KG1 (cell line): ENCODE measurements at places on chromosomes 6 and 20.

GRCh38 chr6:163741743-163742363 is 327.3 kb downstream of the QKI start:
- no peak for DNase-seq

- no peak for DNase-seq
Observed at GRCh38 chr6:13302291-13302690, 26.0 kb downstream of the TBC1D7 start.

- DNase-seq = no peak
Observed at GRCh38 chr6:108365478-108365877, 70.6 kb downstream of the AFG1L start.

DNA sequence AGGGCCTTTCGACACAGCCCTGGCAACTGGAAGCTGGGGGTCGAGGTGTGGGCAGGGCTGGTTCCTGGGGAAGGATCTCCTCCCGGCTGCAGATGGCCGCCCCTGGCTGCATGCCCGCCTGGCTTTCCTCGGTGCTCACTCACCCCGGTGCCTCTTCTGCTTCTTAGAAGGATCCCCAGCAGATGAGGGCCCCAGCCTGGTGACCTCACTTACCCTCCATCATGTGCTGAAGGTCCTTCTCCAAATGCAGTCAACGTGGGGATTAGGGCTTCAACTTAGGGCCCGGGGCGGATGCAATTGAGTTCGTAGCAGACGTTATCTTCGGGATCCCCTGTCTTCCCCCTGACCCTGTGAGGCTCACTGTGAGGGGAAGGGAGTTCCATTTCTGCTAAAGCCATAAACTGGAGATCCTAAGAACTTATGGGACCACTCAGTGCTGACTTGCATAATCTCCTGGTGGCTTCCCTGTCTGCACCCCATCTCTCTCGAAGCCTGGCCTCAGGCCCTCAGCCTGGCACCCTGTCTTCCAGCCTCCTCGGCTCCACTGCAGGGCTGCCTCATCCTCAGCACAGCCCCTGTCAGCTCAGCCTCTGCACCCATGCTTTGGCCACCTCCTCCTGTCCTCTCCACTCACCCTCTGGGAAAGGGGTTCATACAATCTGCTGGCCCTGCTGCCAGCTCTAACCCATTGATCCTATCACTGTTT is 92.6 kb downstream of the THBS2 start:
- no peak for DNase-seq

GRCh38 chr6:151154418-151154817 is 85.3 kb upstream of the AKAP12 start:
- DNase-seq = no peak

- no peak for DNase-seq
Observed at GRCh38 chr6:5499644-5500306, 238.5 kb downstream of the FARS2 start.

GRCh38 chr6:10351791-10352190 is 63.1 kb downstream of the TFAP2A start:
- no peak for DNase-seq

DNA sequence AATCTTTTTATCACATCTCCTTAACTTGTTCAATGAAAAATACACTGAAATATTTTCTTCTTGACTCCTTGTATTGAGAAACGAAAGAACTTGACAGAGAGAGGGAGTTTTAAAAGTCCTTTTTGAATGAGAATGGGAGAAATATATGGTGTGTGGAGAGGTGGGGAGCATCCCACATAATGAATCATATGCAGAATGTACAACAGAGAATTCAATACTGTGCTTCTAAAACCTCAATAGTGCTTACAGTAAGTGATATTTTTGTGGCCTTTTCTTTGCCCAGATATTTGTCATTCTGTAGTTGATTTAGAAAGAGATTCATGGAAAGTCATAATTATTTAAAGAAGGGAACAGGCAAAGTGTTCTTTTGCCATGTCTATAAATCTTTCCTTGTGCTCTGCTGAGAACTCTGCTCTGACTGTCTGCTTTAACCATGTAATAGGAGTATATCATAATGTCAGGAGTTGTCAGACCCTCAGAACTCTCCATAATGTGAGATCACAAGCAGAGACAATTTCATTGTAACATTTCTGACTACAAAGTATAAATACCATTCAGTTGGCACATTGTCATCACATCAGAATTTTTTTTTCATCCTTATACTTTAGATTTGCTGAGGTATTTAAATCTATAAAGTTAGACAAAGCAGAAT is 32.8 kb upstream of the HS3ST5 start:
- no peak for DNase-seq

- no peak for DNase-seq
Observed at GRCh38 chr6:40328986-40329545, 258.1 kb downstream of the LRFN2 start.

DNA sequence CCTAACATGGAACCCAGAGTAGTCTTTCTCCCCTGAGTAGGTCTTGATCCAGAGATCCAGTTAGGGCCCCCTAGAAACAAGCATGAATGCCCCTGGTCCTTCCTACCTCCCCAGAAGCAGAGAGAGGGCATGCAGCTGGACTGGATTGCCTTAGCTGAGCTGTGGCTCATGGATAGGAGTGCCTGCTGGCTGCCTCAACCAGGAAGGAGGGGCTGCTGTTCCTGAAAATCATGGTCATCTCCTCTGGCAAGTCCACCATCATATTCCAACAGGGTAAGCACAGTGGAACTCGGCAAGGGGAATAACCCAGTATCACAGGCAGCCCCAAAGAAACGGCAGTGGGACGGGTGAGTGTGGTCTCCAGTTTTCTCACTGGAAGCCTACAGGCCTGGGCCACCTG is 53.1 kb upstream of the ENTPD6 start:
- DNase-seq = no peak

- no peak for DNase-seq
Observed at GRCh38 chr6:149503872-149504271, 19.1 kb upstream of the ZC3H12D start.

DNA sequence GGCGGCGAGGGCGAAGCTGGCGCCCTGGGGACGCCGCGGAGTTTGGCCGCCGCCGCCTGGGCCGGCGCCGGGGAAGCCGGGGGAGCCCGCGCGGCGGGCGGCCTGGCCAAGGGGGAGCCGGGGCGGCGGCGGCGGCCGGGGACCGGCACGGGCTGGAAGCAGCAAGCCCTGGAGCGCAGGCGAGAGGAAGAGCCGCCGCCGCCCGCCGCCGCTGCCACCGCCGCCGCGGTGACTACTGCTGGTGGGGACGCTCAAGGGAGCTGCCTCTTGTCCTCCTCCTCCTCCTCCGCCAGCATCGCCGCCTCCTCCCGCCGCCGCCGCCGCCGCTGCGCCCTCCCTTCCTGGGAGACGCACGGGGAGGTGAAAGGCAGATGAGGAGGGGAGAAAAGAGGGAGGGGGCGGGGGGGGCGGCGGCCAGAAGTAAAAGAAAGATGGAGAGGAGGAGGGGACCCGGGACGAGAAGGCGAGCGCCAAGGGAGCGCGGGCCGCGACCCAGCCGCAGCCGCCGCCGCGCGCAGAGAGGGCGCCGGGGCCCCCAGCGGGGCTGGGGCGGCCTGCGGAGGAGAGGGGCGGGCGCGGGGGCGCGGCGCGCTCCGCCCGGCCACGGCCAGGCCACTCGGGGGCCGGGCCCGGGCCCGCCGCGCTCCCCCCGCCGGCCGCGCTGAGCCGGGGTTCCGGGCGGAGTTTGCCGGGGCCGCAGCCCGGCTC is 846 bp downstream of the PDE10A start:
- no peak for DNase-seq

DNA sequence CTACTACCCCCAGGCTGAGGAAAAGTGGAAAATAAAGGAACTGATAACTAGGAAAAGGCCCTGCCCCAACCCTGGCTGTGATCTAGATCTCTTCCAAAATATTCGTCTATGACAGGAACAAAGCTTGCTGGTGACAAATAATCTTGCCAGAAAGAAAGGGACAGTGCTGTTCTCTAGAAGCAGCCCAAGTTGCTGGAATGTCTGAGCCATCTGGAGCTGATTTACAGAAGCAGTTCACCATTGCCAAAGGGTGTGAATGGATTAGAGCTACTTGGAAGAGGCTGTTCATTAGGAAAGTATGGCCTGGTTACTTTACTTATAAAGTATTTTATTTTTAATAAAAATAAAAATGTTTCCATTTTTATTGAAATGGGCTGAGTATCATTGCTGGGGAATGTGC is 146.3 kb downstream of the EPM2A start:
- DNase-seq = no peak

- no peak for DNase-seq
Observed at GRCh38 chr6:11188161-11188915, 44.1 kb downstream of the NEDD9 start.

DNA sequence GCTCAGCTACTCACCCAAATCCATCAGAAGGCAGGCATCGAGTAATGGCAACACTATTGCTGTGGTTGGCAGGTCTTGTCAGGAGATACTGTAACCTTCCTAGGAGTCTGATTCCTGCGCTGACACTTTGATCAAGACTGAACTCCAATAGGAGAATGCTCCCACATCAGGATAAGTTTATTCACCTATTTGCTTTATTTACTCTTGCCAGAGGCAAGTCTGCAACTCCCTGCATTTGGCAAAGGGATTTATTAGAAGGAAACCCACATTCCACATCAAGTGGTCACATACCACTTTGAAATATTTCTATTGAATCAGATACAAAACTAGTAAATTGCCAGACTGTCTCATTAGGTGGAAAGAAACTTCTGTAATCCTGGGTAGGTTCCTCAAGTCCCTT is 43.5 kb downstream of the ZFAND3 start:
- no peak for DNase-seq

GRCh38 chr6:40901322-40902055 is 137.5 kb downstream of the UNC5CL start:
- no peak for DNase-seq

DNA sequence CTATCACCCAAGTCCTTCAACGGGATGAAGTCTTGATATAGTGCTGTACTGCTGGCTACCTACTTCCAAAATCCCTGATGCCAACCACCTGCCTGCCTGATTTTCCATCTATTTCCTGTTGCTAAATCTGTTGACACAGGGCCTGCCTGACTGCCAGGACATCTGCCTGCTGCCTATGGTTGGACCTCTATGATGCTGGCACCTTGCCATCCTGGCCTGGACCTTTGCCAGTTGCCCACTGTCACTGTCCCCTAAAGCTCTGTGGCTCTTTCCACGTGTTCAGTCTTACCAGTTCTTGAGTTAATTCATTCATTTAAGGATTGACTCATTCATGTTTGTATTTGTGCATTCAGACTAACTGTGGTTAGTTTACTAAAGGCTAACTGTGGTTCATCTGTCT is 9.2 kb upstream of the RGS17 start:
- DNase-seq = no peak

GRCh38 chr6:151073701-151074100 is 166.1 kb upstream of the AKAP12 start:
- no peak for DNase-seq

DNA sequence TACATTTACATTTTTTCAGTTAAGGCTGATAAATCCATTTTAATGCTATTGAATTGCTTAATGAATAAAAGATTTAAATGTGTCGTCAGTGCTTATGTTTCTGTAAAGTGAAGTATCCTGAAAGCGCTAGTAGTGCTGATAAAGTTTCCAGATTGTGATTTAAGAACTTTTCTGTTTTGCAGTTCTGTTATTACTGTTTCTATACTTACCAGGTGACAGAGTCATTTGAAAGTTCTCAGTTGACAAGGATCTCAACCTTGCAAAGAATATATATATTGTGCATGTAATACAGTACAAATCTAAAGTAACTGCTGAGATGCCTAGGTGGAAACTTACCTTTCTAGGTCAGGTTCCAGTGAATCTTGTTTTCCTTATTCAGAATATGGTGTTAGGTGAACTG is 201.8 kb downstream of the ARID1B start:
- no peak for DNase-seq

DNA sequence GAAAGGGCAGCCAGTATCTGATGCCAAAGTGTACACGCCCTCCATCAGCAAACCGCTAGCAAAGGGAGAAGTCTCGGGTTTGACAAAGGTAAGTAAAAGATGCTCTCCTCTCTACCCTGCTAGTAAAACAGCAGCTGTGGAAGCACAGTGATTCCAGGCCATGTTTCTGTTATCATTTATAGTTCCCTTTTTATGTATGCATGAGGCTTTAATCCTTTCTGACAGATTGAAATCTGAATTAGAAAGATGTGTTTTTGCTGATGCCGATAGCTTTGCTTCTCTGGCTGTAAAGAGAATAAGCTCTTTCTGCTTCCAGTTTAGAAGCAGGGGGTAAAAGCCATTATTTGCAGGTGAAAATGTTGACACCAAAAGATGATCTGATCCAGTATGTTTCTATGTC is 392.4 kb upstream of the SOX4 start:
- DNase-seq = no peak

DNA sequence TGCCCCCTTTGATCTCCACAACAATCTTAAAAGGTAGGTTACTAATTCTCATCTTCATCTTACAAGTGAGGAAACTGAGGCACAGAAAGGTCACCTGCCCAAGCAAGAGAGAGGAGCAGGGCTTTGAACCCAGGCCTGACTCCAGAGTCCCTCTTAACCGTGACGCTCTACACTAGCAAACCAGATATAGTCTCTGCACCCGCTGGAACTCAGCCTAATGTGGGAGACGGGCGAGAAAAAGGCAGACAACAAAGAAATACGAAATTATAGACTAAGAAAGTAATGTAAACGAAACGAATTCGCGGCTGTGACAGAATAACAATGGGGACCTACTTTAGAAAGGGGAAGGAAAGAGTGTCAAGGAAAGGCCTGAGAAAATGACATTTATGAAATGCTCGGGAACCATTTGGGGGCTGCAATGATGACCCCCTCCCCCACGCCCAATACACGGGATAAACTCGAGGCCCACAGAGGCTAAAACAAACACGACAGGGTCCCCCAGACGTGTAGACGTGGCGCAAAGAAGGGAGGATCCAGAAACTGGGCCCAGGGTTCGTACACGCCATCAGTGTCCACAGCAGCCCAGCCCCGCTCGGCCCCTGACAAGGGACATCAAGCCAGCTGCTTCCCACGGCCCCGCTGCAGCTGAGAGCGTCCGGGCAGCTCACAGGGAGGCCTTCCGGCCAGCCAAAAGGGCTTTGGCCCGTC is 637 bp downstream of the TRPC4AP start:
- DNase-seq = no peak

GRCh38 chr20:43799150-43799711 is 72.4 kb upstream of the GTSF1L start:
- DNase-seq = no peak

- no peak for DNase-seq
Observed at GRCh38 chr6:14826456-14826855, 419.4 kb upstream of the JARID2 start.
